ENCODE measurements at places on chromosomes 5 and 9.
A peak's percentile ranks its signal among the peaks of the same experiment; 100 is the strongest.

DNA sequence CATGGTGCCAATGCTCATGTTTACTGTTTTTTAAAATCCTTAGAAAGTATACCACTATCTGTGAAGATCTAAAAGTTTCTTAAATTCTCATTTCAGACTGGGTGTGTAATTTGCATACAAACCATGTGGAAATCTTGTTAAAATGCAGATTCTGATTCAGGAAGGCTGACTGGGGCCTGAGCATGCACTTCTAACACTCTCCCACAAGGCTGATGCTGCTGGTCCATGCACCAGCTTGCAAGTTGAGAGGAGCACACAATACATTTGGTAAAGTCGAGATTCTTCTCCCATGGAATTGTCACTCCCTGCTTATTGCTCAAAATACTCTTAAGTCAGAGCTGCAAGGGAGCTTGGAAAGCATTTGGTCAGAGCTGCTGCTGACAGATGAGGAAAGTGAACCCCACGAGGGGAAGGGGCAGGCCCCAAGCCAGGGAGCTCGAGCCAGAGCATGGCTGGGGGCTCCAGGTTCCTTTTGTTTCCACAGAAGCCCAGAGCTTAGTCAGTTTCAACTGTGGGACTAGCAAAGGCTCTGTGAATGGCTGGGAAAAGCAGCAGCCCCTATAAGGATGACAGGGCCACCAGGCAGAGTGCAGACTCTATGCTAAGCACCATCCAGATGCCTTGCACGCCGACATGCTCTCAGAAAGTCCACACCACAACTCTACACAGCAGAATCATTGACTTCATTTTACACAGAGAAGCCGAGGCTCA is 93.5 kb upstream of the HAND1 start:
- no peak for DNase-seq

GRCh38 chr5:128111818-128112448 is 28.4 kb downstream of the SLC12A2 start:
- DNase-seq: no peak

DNA sequence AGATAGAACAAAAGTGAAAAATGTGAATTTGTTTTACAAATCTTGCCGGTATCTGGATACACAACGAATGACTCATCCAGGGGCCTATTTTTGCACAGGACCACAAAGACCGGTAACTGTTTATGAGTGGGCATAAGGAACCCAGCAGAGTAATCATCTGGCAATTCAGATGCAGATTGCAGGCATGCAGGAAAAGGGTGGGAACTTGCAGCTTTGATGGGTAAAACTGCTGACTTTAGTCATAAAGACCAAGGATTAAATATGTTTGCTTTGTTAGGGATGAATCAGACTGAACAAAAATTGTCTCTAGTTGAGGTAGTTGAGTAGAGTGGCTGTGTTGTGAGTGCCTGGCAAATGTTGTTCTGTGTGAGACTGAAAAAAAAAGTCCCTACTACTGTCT is 309.6 kb upstream of the CCNH start:
- no peak for DNase-seq

- no peak for DNase-seq
Measured at GRCh38 chr9:130905902-130906734, 9.5 kb upstream of the QRFP start.

DNA sequence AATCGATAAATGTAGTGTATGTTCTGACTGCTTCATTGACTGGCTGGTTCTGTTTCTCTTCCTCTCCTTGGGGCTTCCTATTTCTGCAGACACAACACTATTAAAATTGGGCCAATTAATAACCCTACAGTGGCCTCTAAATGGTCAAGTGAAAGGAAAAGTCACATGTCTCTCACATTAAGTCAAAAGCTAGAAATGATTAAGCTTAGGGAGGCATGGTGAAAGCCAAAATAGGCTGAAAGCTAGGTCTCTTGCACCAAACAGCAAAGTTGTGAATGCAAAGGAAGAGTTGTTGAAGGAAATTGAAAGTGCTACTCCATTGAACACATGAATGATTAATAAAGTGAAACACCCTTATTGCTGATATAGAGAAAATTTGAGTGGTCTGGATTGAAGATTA is 58.2 kb downstream of the CCNH start:
- DNase-seq: no peak

GRCh38 chr5:16626696-16627264 is 10.0 kb upstream of the RETREG1 start:
- no peak for DNase-seq

GRCh38 chr9:96126321-96126881 is 175.6 kb downstream of the HSD17B3 start:
- DNase-seq: peak; percentile 67

DNA sequence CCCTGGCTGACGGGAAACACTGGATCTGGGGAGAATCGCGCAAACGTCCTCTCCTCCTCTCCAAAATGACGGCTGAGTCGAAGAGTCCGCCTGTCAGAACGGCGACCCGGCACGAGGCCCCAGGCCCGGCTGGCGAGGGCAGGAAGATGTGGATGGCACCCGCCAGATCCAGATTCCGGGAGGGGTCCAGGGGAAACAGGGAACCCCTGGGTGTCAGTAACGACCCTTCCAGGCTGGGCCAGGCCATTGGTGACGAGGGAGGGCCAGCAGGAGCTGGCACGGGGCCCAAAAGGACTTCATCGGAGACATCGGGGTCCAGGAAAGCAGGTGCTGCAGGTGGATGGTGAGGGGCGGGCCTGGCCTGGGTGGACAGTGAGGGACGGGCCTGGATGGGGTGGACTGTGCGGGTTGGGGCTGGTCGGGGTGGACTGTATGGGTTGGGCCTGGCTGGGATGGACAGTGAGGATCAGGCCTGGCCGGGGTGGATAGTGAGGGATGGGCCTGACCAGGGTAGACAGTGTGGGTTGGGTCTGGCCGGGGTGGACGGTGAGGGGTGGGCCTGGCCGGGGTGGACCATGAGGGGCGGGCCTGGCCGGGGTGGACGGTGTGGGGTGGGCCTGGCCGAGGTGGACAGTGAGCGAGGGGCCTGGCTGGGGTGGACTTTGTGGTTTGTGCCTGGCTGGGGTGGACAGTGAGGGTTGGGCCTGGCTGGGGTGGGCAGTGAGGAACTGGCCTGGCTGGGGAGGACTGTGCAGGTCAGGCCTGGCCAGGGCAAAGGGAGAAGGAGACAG is 14.0 kb downstream of the SLC6A3 start:
- DNase-seq: no peak

DNA sequence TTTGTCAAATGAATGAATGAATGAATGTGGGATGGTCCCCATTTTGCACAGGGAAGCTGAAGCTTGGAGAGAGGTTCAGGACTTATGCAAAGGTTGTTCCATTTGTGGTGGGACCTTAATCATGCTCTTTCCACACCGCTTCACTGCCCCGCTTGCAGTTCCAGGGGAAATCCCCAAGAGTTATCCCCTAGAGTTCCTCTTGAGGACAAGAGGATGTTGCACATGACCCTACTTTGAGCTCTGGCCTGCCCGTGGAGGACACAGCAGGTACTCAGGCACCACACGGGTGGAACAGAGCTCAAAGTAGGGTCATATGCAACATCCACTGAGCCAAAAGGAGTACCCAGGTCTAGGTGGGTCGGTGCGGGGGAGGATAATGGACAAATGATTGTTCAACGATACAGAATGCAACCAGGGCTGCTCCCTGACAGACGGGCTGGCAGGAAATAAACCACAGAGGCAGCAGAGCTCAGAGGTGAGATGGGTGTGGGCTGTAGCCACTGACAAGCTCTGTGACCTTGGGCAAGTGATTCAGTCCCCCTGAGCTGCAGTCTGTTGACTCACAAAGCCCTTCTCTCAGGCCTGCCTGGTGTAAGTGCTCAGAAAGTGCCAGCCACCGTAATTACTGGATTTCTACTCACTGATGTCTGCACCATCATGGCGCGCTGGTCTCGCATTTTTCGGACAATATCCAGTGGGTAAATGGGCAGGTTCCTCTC is 60.3 kb upstream of the EPB41L4B start:
- no peak for DNase-seq

GRCh38 chr9:109193974-109194556 is 27.0 kb upstream of the FRRS1L start:
- DNase-seq: no peak

DNA sequence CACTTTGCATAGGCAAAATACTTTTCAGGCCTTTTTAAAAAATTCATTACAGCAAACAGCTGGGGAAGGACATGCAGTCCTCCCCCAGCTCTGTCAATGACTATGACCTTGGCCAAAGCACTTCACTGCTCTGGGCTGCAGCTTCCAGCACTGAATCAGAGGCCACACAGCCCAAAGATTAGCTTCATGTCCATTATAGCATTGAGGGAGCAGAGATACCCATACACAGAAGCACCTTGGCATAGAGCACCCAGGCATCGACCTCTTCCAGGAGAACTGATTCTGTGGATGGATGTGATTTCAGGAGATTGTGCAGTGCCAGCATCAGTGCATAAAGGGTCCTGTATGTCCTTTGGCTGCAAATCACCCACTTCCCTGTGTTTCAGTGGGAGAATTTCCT is 241.9 kb downstream of the MARCHF11 start:
- DNase-seq: no peak

GRCh38 chr9:113675475-113675941 is 200.6 kb upstream of the ZNF618 start:
- peak; percentile 26 for DNase-seq

DNA sequence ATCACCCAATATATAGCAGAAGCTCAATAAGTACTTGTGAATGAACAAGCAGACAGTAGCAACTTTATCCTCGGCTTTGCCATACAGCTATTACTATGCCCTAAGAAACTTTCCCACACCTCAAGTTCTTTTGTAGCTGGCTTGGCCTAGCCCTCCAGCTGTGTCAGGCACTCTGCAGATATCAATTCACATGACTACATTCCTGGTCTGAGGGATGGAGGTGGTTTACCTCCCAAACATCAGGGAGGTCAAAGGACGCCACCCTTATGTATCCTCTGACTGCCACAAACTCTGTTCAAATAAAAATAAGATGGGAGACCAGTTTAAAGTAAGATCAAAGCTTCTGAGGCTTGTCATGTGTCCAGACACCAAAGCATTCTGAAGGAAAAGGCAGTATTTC is 416.3 kb downstream of the PIK3R1 start:
- DNase-seq: no peak
